ENCODE measurements at places on chromosomes 6 and 20.

GRCh38 chr6:169186496-169187169, 67.0 kb downstream of the THBS2 start:
- no peak overlapping the region for H3K27ac ChIP-seq
- H3K36me3 ChIP-seq, result no peaks in the 10 kb centered on the region
- no peaks in the 10 kb centered on the region for H3K27me3 ChIP-seq
- H3K4me1 ChIP-seq, result no peaks in the 10 kb centered on the region
- no peak for DNase-seq
- H3K4me3 ChIP-seq, result no peak overlapping the region

GRCh38 chr6:131717836-131718542, 7.2 kb upstream of the CTAGE9 start:
- H3K27me3 ChIP-seq, result no peaks in the 10 kb centered on the region
- H3K4me3 ChIP-seq, result no peak overlapping the region
- no peak overlapping the region for H3K27ac ChIP-seq
- no peak for DNase-seq

DNA sequence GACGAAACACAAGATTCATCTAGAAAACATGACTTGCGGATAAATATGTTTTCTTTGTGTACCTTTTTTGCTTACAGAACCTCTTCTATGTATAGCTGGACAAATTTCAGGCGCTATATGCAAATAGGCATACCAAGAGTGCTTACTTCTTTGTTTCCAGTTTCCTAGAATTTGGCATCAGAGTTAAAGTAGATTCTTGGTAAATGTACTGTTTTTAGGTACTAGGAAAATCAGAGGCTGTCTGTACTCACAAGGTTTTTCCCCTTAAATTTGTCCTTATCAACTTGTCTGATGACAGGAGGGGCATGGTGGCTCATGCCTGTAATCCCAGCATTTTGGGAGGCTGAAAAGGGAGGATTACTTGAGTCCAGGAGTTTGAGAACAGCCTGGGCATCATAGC, 124.9 kb upstream of the TMEM170B start:
- H3K36me3 ChIP-seq, result no peaks in the 10 kb centered on the region
- no peak overlapping the region for H3K4me3 ChIP-seq
- no peak for DNase-seq
- no peak overlapping the region for H3K27ac ChIP-seq
- no peaks in the 10 kb centered on the region for H3K27me3 ChIP-seq
- peaks cover 11% of the 10 kb centered on the region for H3K4me1 ChIP-seq

DNA sequence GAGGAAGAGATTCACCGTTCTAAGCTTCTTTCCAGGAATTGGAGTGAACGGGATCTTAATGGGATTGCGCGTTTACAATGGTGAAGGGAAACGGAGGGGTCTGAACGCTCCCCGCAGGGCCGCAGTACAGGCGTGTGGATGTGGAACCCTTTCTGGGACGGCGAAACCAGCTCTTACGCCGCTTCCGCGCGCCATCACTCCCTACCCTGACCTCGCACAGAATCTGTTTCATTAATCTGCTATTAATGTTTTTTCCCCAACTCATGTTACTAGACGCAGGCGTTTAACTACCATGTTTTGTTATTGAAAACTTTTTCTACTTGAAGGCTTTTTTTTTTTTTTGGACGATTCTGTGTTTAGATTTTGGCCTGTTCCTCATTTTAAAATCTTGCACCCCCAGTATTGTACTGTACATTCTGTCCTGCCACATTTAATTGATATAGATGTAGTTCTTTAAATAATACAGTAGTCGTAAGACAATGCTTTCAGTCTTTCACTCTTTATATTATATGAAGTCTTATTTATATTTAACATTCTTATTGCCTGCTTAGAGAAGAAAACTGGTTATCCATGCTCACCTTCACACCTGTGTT, 696 bp upstream of the SUPT3H start:
- no peaks in the 10 kb centered on the region for H3K27me3 ChIP-seq
- peak overlapping the region; percentile 99 for H3K27ac ChIP-seq
- DNase-seq, result no peak
- H3K36me3 ChIP-seq, result no peaks in the 10 kb centered on the region
- H3K4me1 ChIP-seq, result peaks cover 4% of the 10 kb centered on the region
- H3K4me3 ChIP-seq, result peak overlapping the region; percentile 95

DNA sequence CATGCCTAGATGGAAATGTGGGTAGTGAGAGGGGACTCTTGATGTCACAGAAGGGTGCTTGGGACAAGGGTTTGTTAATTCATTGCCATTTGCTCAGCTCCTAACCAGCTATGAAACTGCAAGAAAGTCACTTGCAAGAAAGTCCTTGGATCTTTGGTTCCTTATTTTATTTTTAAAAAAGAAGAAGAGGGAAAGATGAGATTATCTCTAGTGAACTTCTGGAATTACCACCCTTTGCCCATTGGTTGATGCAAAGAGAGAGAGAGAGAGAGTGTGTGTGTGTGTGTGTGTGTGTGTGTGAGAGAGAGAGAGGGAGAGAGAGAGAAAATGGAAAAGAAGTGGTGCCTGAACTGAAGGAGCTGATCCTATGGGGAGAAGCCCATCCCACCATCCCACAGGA, 4.6 kb upstream of the SFT2D1 start:
- H3K27me3 ChIP-seq, result no peaks in the 10 kb centered on the region
- H3K4me3 ChIP-seq, result no peak overlapping the region
- DNase-seq, result no peak
- H3K27ac ChIP-seq, result no peak overlapping the region
- no peaks in the 10 kb centered on the region for H3K36me3 ChIP-seq
- H3K4me1 ChIP-seq, result no peaks in the 10 kb centered on the region

DNA sequence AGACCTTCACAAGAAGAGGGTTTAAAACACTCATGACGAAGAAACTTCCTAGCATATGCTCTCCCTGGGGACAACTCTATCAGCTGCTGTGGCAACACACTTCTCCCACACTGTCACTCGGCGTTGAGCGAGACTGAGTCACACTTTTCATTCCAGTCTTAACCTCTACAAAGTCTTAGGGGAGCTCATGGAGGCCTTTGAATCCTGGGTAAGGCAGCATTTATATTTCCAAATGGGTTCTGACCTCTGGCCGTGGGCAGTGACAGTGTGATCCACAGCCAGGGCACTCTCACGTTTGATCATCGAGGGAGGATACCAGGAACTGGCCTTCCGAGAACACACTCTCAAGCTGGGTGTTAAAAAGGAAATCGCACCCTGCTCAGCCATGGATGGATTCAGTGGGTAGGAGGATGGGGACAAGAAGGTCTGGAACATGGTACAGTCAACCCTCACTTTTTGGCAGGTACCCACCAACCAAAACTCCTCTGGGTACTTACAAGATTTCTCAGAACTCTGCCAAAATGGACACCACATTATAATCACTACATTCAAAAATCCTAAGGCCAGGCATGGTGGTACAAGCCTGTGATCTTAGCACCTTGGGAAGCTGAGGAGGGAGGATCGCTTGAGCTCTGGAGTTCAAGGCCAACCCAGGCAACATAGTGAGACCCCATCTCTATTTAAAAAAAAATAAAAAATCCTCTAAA, 19.6 kb downstream of the RRBP1 start:
- peaks cover 24% of the 10 kb centered on the region for H3K36me3 ChIP-seq
- peak; percentile 71 for DNase-seq
- no peak overlapping the region for H3K4me3 ChIP-seq
- peak overlapping the region; percentile 58 for H3K27ac ChIP-seq

DNA sequence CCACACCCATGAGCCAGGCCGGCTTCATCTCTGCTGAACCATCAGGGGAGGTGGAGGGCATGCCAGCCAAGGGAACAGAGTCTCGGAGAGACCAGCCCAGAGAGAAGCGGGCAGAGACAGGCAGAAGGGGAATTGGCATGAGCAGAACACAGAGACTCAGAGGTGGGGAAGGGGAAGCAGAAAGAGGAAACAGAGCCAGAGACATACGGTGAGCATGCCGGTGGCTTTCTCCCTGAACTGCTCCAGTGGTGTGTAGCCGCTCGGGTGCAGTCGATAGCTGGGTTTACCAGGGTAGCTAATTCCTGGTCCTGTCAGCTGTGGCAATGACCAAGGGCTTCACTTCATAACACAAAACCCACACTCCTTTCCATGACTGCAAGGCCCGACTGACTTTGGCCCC, 83.6 kb upstream of the CCDC167 start:
- no peaks in the 10 kb centered on the region for H3K36me3 ChIP-seq
- DNase-seq, result no peak
- H3K4me1 ChIP-seq, result no peaks in the 10 kb centered on the region
- no peak overlapping the region for H3K27ac ChIP-seq
- H3K27me3 ChIP-seq, result no peaks in the 10 kb centered on the region

- no peak overlapping the region for H3K27ac ChIP-seq
- no peaks in the 10 kb centered on the region for H3K36me3 ChIP-seq
- peak; percentile 74 for DNase-seq
- peak overlapping the region; percentile 17 for H3K4me3 ChIP-seq
Observed at GRCh38 chr6:161618831-161619454, 345.1 kb upstream of the AGPAT4 start.

GRCh38 chr6:97077380-97077779, 152.9 kb downstream of the KLHL32 start:
- no peaks in the 10 kb centered on the region for H3K27me3 ChIP-seq
- H3K27ac ChIP-seq, result no peak overlapping the region
- H3K4me1 ChIP-seq, result peaks cover 16% of the 10 kb centered on the region
- no peaks in the 10 kb centered on the region for H3K36me3 ChIP-seq
- no peak overlapping the region for H3K4me3 ChIP-seq

DNA sequence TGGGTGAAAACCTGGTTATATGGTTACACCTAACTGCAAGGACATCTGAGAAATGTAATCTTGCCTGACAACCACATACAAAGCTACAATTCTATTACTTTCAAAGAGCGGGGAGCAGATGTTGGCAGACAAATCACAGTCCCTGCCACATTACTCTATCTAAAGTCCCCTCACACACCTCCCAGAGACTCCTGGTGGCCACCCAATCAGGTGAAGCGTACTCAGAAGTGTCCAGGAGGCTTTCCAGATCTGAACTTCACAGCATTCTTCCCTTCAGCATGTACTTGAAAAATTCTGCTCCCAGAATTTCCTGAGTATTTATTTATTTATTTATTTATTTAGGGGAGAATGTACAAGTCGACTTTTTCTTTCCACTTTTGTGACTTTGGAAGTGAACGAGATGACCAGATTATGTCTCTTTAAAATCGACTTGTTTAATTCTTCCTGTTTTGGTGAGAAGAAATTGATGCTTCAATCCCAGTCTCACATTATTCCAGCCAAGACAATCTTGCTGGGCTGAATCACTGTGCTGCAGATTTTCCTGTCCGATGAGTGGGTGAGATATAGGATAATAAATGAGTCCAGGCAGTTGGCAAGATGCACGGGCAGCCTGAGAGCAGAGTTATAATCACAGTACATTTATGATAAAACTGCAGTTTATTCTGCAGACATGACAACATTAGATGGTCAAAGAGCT, 46.9 kb upstream of the POPDC3 start:
- DNase-seq, result no peak
- no peak overlapping the region for H3K4me3 ChIP-seq
- no peaks in the 10 kb centered on the region for H3K4me1 ChIP-seq
- H3K36me3 ChIP-seq, result no peaks in the 10 kb centered on the region

- no peak overlapping the region for H3K4me3 ChIP-seq
- no peaks in the 10 kb centered on the region for H3K4me1 ChIP-seq
- H3K27me3 ChIP-seq, result no peaks in the 10 kb centered on the region
- no peak for DNase-seq
Observed at GRCh38 chr6:19712998-19713397, 124.2 kb upstream of the ID4 start.

- DNase-seq, result no peak
- H3K4me3 ChIP-seq, result no peak overlapping the region
- H3K36me3 ChIP-seq, result no peaks in the 10 kb centered on the region
- H3K4me1 ChIP-seq, result no peaks in the 10 kb centered on the region
- H3K27ac ChIP-seq, result no peak overlapping the region
Observed at GRCh38 chr20:18613553-18613952, 25.7 kb downstream of the DTD1 start.

- no peaks in the 10 kb centered on the region for H3K4me1 ChIP-seq
- DNase-seq, result no peak
- no peak overlapping the region for H3K4me3 ChIP-seq
- no peaks in the 10 kb centered on the region for H3K36me3 ChIP-seq
- no peak overlapping the region for H3K27ac ChIP-seq
- no peaks in the 10 kb centered on the region for H3K27me3 ChIP-seq
Observed at GRCh38 chr6:151160929-151161757, 78.6 kb upstream of the AKAP12 start.

DNA sequence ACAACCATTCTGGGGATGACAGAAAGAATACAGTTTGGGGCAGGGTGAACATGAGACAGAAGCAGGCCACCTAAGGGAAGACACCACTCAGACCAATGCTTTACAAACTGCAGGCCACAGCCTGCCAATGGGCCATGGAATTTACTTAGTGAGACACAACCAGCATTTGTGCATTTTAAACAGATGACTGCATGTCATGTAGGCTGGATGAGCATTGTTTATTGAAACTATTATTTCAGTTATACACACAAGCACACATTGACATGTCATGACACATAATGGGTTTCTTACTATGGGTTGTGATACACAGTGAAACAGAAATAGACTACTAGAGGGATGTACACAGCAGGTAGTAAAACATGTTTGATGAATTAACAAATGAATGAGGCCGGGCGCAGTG, 8.0 kb downstream of the PGM3 start:
- H3K36me3 ChIP-seq, result peaks cover 88% of the 10 kb centered on the region
- H3K4me1 ChIP-seq, result peaks cover 8% of the 10 kb centered on the region
- H3K27me3 ChIP-seq, result no peaks in the 10 kb centered on the region
- no peak overlapping the region for H3K27ac ChIP-seq

DNA sequence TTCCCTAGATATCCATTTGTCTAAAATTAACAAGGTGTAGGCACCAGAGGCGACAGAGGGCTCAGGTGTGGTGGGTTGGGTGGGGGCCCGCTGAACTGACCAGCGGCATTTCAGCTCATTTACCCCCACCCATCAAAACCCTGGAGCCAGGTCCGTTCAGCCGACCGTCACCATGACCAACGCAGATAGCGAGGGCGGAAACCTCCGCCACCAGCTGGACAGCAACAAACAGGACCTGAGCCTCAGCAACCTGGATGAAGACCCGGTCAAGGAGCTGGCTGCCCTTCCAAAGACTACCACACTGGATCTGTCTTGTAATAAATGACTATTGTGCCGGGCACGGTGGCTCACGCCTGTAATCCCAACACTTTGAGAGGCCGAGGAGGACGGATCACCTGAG, 120.8 kb upstream of the LGSN start:
- no peaks in the 10 kb centered on the region for H3K36me3 ChIP-seq
- H3K27me3 ChIP-seq, result no peaks in the 10 kb centered on the region
- no peak overlapping the region for H3K4me3 ChIP-seq
- no peak overlapping the region for H3K27ac ChIP-seq

DNA sequence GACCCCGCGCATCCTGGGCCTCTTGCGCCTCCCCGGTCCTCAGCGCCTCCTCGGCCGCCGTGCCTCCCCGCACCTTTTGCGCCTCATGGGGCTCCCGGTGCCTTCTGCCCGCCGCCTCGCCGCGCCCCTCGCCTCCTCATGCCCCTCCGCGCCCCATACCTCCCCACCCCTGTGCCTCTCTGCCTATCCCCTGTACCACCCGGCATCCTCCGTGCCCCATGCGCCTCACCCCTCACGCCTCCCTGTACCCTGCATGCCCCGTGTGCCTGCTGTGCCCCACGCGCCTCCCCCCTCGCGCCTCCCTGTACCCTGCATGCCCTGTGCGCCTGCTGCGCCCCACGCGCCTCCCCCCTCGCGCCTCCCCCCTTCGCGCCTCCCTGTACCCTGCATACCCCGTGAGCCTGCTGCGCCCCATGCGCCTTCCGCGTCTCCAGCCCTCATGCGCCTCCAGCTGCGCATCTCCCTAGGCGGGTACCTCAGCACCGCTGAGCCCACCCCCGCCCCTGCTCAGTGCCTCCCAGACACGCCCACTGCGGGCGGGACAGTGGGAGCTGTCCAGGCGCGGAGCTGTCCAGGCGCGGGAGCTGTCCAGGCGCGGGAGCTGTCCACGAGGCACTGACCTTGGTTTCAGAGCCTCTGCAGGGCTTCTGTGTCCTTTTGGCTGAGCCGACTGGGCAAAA, 37.1 kb downstream of the IGF2R start:
- DNase-seq, result peak; percentile 55
- peaks cover 14% of the 10 kb centered on the region for H3K4me1 ChIP-seq
- no peaks in the 10 kb centered on the region for H3K27me3 ChIP-seq
- peak overlapping the region; percentile 26 for H3K4me3 ChIP-seq
- peaks cover 6% of the 10 kb centered on the region for H3K36me3 ChIP-seq

Data from A673 (cell line).